ENCODE measurements at places on chromosomes 13 and 19.

GRCh38 chr19:35169221-35169995, 14.9 kb downstream of the FXYD5 start:
- DNase-seq: no peak

- DNase-seq: no peak
These were observed 13.2 kb upstream of the URI1 start for GRCh38 chr19:29928831-29929230.

- DNase-seq: no peak
These were observed 74.8 kb upstream of the KLHL1 start for GRCh38 chr13:70183041-70183440.

DNA sequence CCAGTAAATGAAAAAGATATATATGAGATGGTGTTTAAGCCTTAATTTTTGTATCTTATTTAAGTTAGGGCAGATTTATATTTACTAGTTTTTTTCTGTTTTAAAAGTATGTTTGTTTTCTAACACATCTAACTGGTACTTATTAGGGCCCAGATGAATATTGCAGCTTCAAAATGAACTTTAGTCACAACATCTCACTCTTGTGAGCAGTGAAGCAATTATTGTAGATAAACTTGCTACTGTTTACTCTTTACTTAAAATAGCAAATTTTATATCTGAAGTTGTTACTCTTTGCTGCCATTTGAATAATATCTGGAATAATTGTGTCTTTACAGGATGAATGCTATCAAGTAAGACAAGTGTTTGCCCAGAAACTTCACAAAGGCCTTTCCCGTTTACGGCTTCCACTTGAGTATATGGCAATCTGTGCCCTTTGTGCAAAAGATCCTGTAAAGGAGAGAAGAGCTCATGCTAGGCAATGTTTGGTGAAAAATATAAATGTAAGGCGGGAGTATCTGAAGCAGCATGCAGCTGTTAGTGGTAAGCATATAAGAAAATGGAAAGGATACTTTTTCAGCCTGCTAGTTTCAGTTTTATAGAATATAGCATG, 166.8 kb downstream of the PDS5B start:
- no peak for DNase-seq

- DNase-seq: no peak
These were observed 69.1 kb upstream of the SLC7A1 start for GRCh38 chr13:29664591-29664990.
